Neural crest cell (in vitro differentiated cells): ENCODE measurements at places on chromosomes 6 and 20.

DNA sequence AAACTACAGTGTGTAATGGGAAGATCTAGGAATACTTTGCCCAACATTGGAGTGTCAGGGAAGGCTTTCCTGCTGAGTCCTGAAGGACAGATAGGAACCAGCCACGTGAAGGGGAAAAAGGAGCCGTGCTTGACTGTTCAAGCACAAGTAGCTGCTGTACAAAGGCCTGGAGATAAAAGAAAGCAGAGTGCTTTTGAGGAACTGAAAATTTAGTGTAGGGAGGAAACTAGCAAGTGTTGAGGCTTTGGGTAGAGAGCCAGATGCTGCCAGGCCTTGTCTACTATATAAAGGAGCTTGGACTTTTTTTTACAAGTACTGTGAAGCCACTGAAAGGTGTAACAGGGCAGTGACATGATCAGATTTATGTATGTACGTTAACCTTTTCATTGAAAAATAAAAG lies 39.0 kb downstream of the DSE start:
- DNase-seq: no peak

DNA sequence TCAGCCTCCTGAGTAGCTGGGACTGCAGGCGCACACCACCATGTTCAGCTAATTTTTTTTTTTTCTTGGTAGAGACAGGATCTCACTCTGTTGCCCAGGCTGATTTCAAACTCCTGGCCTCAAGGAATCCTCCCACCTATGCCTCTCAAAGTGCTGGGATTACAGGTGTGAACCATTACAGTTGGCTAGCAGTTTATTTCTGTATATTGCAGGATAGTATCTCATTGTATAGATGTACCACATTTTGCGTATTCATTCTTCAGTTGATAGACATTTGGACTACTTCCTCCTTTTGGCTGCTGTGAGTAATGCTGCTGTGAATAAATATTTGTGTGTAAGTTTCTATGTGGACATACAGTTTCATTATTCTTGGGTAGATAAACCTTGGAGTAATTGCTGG lies 32.9 kb downstream of the ASXL1 start:
- no peak for DNase-seq

GRCh38 chr6:139308286-139308916 lies 16.6 kb upstream of the TXLNB start:
- DNase-seq: no peak

DNA sequence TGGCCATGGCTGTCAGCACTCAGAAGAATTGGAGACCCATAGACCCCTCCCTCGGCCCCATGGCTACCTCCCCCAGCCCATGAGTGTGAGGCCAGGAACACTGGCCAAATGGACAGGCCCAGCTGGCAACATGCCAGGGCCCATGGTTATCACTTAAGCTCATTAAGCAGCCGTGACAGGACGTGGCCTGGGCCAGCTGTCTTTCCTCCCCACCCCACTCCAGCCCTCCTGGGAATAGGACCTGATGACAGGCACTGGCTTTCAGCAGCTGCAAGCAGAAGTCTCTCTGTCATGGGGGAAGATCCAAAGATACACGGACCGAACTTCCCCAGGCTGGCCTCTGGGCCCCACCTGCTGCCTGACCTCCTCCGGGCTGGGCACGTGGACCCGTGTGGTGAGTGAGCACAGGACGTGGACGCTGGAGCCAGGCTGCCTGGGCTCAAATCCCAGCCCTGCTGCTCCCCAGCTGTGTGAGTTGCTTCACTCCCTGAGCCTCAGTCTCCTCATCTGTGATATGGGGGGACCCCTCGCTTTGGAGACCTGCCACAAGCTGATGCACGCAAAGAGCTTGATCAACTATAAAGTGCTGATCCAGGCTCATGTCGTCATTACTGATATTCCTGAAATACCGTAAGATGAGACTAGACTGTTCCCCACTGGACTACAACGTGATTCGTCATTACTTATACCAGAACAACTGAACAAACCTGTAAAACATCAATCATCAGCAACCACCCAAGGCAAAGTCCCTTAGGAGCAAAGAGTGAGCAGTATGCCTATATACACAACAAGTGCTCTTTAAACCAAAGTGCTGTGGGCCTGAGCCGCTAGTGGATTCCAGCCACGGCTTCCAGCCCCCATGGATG lies 22.0 kb upstream of the VSTM2L start:
- no peak for DNase-seq

- no peak for DNase-seq
These were observed 116.6 kb downstream of the JARID2 start for GRCh38 chr6:15362274-15363160.

DNA sequence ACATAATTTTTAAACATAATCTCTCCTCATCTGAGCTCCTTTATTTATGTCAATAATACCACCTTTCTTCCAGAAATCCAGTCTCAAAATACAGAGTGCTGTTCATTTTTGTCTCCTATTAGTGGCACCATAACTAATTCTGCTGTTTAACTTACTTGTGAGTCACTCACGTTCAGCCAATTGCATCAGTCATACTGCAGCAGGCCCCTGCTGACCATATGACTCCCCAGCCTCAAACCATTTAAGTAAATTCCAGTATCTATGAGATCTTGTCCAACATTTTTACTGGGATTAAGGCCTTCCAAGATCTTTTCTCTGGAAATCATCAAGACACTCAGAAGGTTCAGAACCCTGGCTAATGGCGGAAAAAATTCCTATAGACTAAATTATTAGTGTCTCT lies 982.2 kb upstream of the MAP3K7 start:
- no peak for DNase-seq

DNA sequence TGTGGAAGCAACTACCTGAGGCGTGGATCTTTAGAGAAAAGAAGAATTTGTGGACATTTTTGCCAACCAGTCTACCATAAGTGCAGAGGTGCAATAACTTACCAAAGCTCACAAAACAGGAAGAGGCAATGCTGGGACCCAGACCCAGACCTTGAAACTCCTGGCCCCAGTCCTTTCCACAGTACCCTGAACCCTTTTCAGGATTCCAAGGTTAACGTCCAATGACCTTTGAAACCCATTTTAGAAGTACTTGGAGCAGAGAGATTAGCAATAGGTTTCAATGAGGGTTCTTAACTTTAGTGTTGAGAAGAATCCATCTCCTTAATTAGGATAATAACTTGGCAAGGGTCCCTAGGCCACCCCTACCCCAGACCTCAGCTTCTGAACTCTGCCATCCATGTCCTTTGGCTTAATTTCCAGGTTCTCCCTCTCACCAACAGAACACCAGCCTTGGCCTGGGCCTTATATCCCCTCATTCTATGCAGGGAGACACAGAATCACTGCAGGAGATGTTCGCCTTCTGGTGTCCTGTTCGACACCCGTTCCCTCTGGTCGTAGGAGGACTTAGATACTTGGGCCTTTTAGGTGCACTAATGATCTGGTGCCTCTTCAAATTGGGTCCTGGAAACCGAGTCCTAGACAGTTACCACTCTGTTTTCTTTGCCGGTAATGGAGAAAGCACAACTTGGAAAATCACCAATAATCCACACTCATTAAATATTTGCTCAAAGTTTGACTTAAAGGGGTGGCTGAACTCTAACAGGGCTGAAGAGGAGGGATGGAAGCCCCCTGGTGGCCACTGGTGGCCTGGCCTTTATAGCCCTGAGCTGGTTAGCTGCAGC lies 40.6 kb downstream of the ISM1 start:
- peak; percentile 55 for DNase-seq

DNA sequence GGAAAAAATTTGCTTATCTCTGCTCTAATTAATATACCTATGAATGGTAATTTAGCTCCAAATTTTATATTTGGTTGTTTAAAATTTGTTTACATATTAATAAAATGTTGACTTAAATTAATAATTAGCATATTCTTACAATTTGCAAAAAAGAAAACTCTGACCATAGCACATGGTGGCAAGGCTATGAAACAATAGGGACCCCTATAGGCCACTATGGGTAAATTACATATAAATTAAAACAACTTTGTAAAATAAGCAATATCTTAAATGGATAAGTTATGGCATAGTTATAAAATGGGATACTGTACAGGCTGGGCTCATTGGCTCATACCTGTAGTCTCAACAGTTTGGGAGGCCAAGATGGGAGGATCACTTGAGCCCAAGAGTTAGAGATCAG lies 76.0 kb downstream of the MKKS start:
- DNase-seq: no peak

- no peak for DNase-seq
These were observed 192.5 kb upstream of the MCHR2 start for GRCh38 chr6:100186552-100186951.

DNA sequence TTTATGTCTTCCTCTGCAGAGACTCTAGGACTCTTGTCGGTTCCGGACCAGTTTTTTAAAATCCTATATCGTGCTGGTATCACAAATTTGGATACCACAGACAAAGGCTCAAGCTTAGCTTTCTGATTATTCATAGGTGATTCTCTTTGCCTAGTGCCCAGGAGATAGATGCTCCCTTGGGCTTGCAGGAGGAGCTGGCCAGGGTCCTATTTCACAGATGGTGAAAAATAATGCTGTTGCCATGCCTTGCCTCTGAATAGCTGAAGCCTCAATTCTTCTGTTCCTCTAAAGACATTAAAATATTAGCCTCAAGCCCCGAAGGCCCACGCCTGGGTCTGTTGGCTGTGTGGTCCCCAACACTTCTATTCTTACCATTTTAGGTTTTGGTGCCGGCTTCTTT lies 123.9 kb upstream of the BACH2 start:
- no peak for DNase-seq

GRCh38 chr6:158488065-158488464 lies 71.8 kb upstream of the TMEM181 start:
- DNase-seq: no peak

- peak; percentile 69 for DNase-seq
These were observed at the start of gene CAP2 for GRCh38 chr6:17392978-17393891. Gene CAP2 (plus strand): TSS chr6:17393595. CDS start chr6:17421556, 27,961 bp downstream.

GRCh38 chr20:16220826-16221225 lies 352.4 kb downstream of the KIF16B start:
- no peak for DNase-seq

DNA sequence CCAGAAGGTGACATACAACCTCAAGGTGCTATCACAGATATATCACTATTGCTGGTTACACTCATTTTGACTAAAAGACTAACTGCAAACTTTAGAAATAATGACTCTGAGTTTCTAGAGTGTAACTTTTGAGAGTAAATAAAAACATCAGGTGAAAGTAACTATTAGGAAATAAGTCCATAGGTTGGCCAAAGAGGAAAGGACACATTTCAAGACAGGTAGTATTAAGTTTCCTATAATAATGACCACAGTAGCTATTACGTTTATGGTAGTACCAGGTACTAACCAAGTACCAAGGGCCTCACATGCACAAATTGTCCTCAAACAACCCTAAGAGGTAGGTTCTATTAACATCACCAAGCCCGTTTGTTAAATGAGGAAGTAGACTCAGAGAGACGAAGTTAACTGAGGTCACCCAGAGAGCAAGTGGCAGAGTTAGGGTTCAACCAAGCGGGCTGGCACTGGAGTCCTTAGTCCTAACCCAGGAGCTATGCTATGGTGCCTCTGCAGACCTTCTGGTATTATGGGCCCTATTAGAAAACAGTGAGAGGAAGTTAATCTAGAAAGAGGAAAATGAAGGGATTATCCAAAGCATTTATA lies 36.8 kb downstream of the HEBP2 start:
- no peak for DNase-seq

GRCh38 chr20:49888212-49889000 lies 26.9 kb downstream of the SPATA2 start:
- DNase-seq: peak; percentile 81

- no peak for DNase-seq
These were observed 8.8 kb upstream of the CD83 start for GRCh38 chr6:14108571-14109410.

DNA sequence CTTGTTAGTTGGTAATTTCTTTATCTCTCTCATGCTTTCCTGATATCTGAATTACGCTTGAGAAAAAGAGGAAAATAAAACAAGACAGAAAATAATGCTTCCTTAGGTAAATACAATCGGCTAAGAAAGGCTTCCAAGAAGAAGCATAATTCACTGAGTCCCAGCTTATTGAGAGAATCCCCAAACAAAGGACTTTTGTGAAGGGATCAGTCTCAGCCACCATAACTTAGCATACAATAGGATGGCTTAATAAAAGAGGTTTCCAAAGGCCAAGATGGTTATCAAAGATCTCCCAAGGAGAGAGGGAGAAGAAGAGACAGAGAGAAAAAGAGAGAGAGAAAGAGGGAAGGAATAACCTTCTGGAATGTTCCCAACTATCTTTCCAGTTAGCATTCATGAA lies 46.0 kb upstream of the SALL4 start:
- DNase-seq: no peak

DNA sequence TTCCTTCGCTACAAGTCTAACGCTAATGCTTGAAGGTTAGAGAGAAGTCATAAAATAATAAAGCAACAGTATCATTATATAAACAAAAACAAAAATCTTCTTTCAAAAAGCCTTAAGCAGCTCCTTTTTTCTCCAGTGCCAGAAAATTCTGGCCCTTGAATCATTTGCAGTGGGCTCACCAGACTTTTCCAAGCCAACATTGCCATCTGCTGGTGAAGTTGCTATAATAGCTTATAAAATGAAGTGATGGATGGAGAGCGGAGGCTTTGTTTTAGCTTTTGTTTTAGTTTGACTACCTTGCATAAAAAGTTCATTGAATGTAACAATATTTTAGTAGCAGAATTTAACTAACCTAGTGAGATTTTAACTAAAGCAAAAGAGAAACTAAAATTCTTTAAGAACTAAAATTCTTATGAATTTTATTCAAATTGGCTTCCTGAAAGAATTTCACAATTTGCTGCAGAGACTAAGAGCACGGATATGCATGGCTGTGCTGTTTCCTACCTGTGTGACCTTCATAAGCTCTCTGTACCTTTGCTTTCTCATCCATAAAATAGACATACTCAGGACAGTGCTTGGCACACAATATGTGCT lies 44.8 kb upstream of the SLC2A12 start:
- peak; percentile 81 for DNase-seq

- DNase-seq: no peak
These were observed 203.4 kb downstream of the PTPRT start for GRCh38 chr20:42986143-42986773.

GRCh38 chr6:112938650-112939049 lies 591.5 kb downstream of the RFPL4B start:
- DNase-seq: no peak

DNA sequence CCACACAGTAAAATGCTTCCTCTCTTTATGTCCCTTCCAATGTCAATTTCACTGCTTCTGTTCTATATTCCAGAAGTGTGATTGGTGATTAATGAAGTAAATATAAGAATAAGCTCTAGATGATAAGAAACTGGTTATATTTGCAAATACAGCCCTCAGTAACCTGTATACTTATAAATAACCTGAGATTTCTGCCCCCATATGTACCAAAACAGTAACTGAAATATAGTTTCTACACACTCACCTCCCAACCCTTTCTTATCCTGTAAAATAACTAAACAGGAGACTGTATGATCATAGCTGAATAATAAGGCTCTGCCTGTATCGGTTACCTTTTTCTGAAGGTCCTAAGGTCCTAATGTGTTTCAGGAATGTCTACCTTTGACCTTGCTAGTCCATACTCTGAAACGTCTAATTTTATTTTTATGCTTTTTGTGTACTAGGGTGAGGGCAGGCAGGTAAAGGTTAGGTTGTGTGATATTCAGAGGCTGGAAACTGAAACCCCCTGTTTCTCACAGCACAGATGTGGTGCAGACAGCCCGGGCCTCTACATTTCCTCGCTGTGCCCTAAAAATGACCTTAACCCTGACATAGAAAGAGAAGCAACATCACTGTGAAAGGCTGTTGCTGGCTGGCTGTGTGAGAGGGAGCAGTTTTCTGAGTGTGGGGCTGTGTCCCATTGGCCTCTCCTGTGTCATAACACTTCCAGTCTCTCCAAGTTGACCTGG lies 378.8 kb downstream of the CENPW start:
- DNase-seq: no peak

- DNase-seq: no peak
These were observed 27.6 kb upstream of the PI16 start for GRCh38 chr6:36926708-36927513.
